Psoas muscle (tissue), 8 donors: ENCODE measurements at places on chromosomes 6 and 20. TPM values are rescaled to one million over a fixed set of nuclear protein-coding genes. Genes with fewer than 3 reads are reported as not detected.

GRCh38 chr6:91167846-91168245 lies 581.0 kb upstream of the MAP3K7 start:
- H3K4me1 ChIP-seq, result no peaks in the 10 kb centered on the region
- no peak overlapping the region for H3K27ac ChIP-seq
- no peaks in the 10 kb centered on the region for H3K36me3 ChIP-seq

NFATC2 gene
- total RNA-seq, result 2.0 TPM

C6orf58 gene
- total RNA-seq, result not detected

- DNase-seq, result no peak
- H3K36me3 ChIP-seq, result peaks cover 2% of the 10 kb centered on the region
- no peaks in the 10 kb centered on the region for H3K27me3 ChIP-seq
- no peak overlapping the region for H3K4me3 ChIP-seq
- peaks cover 17% of the 10 kb centered on the region for H3K4me1 ChIP-seq
Observed at GRCh38 chr20:20480689-20481088, 112.8 kb downstream of the INSM1 start.

CST1 gene
- total RNA-seq, result not detected

DNA sequence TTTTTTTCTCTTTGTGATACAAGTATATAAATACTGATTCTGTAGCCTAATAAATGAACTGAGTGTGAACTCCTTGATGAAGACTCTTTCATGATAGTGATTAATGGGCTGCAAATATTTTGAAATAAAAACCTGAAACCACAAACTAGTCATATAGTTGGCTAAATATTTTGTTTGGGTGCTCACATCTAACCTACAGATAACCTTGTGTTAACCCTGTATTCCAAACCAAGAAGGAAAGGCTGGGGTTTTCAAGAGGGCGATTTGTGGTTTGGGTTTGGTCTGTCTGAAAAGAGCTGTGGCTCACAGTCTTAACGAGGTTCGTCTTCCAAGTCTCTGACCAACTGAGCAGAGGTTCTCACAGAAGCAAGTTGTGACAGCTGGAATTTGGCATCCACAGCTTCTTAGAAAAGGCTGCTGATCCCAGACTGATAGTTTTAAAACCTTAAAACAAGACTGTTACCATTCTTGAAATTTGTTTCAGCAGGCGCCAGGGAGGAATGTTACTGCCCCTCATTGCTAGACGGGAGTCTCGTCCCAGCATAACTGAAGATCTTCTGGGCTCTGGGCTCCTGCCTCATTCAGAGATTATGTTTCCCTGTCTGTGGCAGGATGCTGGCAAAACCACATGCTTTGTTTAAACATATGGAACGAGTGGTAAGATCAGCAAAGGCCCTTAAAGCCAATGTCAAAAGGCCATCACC lies 736.4 kb upstream of the MARCKS start:
- no peaks in the 10 kb centered on the region for H3K4me1 ChIP-seq
- H3K27me3 ChIP-seq, result no peaks in the 10 kb centered on the region
- H3K4me3 ChIP-seq, result no peak overlapping the region
- H3K36me3 ChIP-seq, result no peaks in the 10 kb centered on the region

DOK5 gene
- total RNA-seq, result 25.5 TPM

SLC32A1 gene
- not detected for total RNA-seq

HSPA12B gene
- 9.3 TPM for total RNA-seq

PRR18 gene
- total RNA-seq, result not detected

CD2AP gene
- 11.7 TPM for total RNA-seq

ULBP2 gene
- total RNA-seq, result 0.69 TPM

- H3K27ac ChIP-seq, result peak overlapping the region; percentile 65
- no peak overlapping the region for H3K4me3 ChIP-seq
- H3K27me3 ChIP-seq, result no peaks in the 10 kb centered on the region
- H3K36me3 ChIP-seq, result no peaks in the 10 kb centered on the region
- peaks cover 93% of the 10 kb centered on the region for H3K4me1 ChIP-seq
Observed at GRCh38 chr20:36467076-36467999, 74.0 kb upstream of the MYL9 start.

GRCh38 chr20:49775229-49775693 lies 37.4 kb upstream of the SLC9A8 start:
- H3K4me3 ChIP-seq, result no peak overlapping the region
- peak; percentile 77 for DNase-seq
- no peaks in the 10 kb centered on the region for H3K27me3 ChIP-seq
- H3K4me1 ChIP-seq, result peaks cover 29% of the 10 kb centered on the region
- no peaks in the 10 kb centered on the region for H3K36me3 ChIP-seq

- H3K4me3 ChIP-seq, result no peak overlapping the region
- H3K36me3 ChIP-seq, result no peaks in the 10 kb centered on the region
- no peaks in the 10 kb centered on the region for H3K27me3 ChIP-seq
- no peak for DNase-seq
- H3K27ac ChIP-seq, result no peak overlapping the region
Observed at GRCh38 chr20:14360416-14360815, 23.0 kb upstream of the FLRT3 start.

DNA sequence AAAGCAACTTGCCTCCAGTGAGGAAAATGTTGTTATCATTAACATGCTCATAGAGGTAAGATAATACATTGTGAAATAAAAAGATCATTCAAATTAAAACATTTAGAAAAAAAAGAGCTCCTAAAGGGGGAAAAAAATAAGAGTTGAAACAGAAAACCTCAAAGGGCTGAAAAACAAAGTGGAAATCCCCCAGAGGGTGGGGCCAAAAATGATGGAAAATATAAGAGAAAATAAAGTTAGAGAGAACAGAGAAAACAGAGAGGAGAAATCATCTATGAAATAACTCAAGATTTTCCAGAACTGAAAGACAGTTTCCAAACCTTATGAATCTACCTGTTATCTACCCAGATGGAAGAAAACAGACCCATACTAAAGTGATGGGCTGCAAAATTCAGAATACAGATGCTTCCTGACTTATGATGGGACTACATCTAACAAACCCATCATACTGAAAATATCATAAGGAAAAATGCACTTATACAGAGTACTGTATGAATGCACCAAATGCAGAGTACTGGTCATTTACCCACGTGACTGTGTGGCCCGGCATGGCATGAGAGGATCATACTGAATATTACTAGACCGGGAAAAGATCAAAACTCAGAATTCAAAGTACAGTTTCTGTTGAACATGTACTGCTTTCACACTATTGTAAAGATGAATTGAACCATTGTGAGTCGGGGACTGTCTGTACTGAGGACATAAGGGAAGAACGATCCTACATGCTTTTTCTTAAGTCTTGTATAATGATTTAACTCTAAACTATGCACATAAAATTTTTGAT lies 4.0 kb downstream of the ZBTB24 start:
- H3K4me3 ChIP-seq, result peak overlapping the region; percentile 96
- H3K27me3 ChIP-seq, result no peaks in the 10 kb centered on the region
- peaks cover 38% of the 10 kb centered on the region for H3K4me1 ChIP-seq

DNA sequence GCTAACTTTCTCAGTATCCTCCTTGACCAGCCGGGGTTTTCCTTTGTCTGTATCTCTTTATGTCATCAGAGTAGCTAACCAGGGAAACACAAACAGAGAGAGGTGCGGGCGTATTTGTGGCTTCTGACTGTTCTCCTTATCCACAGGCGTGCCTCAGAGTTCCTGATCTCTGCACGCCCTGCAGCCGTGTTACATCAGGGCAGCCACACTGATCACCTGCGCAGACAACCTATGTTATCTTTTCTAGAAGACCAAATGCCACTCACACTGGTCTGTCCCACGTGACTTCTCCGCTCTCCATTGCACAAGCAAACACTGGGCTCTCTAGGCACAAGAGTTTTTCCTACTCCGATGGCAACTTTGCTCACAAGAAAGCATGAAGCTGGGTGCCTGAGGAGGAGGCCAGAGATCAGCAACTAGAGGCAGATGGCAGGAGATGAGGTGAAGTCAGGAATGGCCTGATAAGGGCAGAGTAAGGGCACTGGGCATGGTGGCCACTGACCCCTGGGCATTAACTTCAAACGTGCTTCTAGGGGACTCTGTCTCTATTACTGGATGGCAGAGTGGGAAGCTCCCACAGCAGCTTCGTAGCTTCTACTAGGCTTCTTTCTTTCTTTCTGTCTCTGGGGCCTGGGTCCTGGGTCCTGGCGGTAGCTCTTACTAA lies 4.5 kb downstream of the PDE10A start:
- no peaks in the 10 kb centered on the region for H3K27me3 ChIP-seq
- H3K36me3 ChIP-seq, result no peaks in the 10 kb centered on the region
